Cerebellar nuclear complex (tissue), 1 donor: ENCODE measurements at places on chromosomes 4 and X.
A peak's percentile ranks its signal among the peaks of the same experiment; 100 is the strongest.

GRCh38 chr4:173009129-173009823 is 159.3 kb upstream of the GALNT7 start:
- DNase-seq: no peak

- DNase-seq: no peak
These were observed 25.7 kb downstream of the MAPK10 start for GRCh38 chr4:86334020-86334750.

DNA sequence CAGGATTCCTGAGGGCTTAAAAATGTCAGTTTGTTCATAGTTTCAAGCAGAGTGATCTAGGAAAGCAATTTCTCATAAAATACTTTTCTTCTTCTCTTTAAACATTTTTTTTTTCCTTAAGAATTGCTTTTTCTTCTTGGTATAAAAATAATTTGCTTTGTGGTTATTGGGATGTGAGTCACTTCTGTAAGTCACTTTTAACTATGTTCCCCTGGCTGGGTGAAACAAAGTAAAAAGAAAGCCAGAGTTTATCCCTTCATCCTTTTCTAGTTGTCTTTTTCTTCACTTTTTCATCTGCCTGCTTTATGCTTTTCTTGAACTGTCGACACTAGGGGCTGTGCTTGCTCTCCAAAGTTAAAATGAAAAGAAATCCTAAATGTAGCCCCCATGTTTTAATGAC is 33.5 kb downstream of the ARSJ start:
- no peak for DNase-seq

GRCh38 chrX:97027384-97027922 is 143.7 kb downstream of the RPA4 start:
- no peak for DNase-seq

DNA sequence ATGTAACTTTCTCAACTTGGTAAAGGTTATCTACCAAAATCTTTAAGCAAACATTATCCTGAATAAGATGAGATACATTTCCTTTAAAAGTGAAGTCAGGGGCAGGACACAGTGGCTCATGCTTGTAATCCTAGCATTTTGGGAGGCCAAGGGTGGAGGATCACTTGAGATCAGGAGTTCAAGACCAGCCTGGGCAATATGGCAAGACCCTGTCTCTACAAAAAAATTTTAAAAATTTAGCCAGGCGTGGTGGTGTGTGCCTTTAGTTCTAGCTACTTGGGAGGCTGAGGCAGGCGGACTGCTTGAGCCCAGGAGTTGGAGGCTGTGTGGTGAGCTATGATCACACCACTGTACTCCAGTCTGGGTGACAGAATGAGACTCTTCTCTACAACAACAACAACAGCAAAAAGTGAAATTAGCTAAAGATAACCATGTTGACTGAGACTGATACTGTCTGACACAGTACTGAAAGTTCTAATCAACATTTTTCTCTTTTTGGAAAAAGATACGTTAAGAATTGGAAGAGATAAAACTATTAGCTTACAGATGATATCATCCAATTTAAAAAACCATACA is 4.9 kb downstream of the DCAF16 start:
- no peak for DNase-seq

- no peak for DNase-seq
These were observed 44.7 kb downstream of the PRPS1 start for GRCh38 chrX:107672955-107673378.

DNA sequence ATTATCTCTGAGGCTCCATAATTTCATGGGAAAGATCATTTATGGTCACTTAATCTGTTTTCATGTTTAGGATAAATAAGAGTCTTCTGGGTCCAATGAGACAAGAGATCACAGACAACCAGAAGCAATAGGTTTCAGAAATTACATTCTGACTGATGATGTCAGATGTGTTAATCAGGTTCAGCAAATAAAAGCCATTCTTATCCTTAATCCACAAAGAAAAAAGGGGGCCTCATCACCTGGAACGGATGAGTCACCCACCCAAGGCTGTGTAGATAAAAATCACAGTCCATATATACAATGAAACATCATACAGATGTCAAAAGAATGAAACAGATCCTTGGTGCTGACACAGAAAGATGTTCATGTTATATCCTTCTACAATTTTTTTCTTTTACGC is 36.6 kb downstream of the SYTL4 start:
- no peak for DNase-seq

DNA sequence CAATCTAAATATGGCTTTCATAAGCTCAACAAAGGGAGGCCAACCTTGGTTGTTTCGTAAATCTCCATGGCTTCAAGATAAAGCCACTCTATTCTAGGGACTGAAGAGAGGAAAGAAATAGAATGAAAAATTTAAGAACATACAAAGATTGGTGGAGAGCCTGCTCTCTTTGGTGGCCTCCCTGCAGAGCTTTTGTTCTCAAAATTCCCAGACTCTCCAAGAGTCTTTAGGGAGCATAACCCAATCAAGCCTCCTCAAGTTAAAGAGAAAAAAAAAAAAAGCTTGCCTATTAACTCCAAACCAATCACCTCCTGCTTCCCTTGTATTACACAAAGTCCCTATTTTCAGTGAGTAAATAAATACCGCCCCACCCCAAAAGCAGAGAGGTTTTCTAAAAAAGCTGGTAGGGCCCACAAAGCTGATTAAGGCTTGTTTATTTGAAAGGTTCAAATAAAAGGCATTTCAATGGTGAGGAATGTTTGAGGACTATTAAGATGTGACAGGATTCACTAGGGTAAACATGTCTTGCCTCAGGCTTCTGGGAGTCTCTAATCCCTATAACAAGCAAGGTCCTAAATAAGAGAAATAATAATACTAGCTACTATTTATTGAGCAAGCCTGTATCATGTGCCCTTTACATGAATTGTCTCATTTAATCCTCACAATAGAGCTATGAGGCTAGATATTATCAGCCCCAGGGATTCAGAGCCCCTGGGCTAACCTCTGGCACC is 71.6 kb downstream of the GPC3 start:
- no peak for DNase-seq

DNA sequence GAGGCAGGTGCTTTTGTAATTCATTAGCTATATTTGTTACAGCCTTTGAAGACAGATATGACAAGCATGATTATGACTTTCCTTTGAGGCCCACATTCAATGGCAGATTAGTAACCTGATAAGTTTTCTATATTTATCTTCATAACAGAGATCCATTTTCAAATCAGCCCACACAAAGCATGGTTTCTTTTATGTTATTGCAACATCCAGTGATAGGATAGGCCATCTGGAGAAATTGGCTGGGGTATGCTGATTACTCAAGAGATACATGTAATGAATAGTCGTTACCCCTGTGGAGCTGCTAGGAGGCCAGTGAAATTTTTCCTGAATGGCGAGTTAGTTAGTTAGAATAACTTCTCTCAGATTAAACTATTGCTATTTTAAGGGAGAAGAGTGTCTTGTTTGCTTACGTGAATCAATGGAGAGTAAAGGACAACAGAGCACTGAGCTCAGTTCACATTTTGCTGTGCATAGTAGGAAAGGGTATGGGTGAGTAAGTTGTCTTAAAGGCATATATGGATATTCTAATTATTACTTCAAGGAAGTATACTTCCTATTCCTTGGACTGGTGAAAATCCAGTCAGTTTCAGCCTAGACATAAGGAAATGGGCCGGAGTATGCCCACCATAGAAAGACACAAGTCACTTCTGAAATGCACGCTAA is 79.2 kb upstream of the DKK2 start:
- no peak for DNase-seq

GRCh38 chr4:185920691-185921260 is 108.8 kb upstream of the SORBS2 start:
- no peak for DNase-seq

GRCh38 chrX:46178763-46179162 is 366.5 kb downstream of the ZNF674 start:
- DNase-seq: no peak

DNA sequence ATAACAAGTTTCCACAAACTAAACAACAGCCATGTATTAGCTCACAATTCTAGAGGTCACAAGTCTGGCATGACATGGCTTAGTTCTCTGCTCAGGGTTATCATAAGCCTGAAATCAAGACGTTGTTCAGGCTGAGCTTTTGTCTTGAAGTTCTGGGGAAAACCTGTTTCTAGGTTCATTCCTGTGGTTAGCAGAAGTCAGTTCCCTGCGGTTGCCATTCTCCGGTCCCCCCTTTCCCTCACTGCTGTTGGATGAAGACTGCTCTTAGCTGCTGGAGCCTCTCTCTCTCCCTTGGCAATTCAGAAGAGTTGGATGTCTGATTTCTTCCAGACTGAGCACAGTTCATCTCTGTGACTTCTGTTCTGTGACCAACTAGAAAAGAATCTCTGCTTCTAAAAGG is 962.6 kb downstream of the PCDH7 start:
- no peak for DNase-seq

GRCh38 chr4:165199286-165199685 is 8.1 kb upstream of the KLHL2 start:
- DNase-seq: no peak

DNA sequence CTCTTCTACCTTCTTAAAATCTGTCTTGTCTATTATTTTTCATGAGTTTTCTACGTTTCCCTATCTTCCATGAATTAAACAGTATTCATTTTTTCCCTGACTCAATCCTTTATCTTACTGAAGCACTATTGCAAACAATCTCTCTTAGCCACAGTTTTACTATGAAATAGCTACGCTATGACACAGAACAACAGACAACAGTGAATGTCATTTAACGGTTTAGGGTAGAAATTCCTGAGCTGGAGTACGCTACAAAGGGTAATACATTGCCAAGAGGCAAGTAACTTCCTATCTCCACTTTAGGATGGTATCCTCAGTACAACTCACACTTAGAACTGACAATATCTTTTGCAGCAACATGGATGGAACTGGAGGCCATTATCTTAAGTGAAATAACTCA is 552.6 kb downstream of the INPP4B start:
- DNase-seq: no peak

- DNase-seq: no peak
These were observed 45.7 kb downstream of the AFM start for GRCh38 chr4:73527196-73527595.

- no peak for DNase-seq
These were observed 2.3 kb downstream of the PF4 start for GRCh38 chr4:73979407-73979957.

DNA sequence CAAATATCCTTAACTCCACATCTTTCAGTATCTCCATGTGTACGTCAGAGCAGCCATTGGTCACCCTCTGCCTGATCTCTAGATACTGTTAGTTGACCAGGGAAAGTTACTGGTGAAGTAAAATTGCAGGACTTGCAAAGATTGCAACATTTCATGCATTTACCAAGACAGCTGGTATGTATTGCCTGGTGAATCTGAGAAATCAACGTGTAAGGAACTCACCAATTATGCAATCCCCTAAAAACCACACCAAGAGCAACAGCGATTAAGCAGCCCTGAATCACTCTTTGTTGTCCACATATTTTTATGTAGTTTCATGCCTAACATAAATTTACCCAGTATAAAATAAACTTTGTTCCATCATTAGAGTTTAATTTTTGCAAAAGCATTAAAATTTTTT is 271.2 kb downstream of the NLGN4X start:
- no peak for DNase-seq

- no peak for DNase-seq
These were observed 54.9 kb downstream of the MAP7D2 start for GRCh38 chrX:20061855-20062254.

GRCh38 chr4:80361329-80361900 is 25.9 kb downstream of the CFAP299 start:
- no peak for DNase-seq

DNA sequence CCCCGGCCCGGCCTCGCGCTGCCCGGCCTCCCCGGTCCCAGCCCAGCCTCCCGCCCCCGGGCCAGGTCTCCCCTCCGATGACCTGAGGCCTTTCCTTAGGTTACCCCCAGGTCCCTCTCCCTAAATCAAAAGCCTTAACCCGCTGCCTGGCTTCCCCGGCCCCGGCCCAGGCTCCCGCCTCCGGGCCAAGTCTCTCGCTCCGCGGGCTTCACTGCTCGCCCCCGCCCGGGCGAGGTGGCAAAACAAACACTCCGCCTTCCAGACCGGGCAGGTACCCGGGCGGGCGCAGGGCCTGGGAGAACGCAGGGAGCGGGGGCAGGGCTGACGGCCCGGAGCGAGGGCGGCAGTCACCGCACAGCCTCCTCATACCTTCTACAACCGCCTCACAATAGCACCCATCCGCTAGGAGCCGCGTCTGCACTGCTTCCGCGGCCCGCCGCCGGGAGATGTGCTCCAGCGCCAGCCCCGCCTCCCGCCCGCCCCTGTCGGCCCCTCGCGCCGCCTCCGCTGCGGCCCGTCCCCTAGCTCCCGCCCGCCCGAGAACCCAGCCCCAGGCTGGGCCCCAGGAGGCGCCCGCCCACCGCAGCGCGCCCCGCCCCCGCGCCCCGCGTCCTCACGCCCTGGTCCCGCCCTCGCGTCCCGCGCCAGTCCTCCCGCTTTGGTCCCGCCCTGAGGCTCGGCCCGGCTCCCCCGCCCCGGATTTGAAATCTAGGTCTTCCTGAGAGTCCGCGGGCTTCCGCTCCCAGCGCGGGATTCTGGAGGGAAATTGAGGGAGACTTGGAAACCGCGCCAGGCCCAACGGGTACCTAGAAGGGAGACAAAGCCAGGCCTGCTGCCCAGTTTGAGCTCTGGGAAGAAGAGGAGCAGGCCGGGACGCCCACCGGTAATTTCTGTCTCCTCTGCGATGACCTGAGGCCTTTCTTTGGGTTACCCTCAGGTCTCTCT is at the start of the genes CASP3 and PRIMPOL:
CASP3 (minus strand) TSS at position 422 of the 945 bp plus-strand sequence. CDS start 10,994 bp downstream, outside the sequence.
PRIMPOL (plus strand) TSS at position 713 of the 945 bp plus-strand sequence. CDS start 7,403 bp downstream, outside the sequence.
- peak; percentile 75 for DNase-seq

DNA sequence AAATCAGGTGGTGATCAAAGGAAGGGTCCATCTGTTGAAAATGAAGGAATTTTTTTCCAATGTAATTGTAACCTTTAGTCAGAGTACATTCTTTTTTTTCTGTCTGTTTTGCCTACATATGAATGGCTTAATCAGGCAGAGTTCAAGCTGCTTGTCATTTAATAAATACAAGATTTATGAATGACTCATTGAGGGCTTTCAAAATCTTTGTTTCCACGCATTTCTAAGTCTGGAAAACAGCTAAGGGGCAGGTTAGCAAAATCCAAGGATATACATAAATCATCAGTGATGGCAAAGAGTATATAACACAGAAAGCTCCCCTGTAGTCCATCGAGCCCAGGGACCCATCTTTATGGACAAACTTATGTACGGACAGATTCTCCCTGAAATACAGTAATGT is 1.8 kb downstream of the CA5B start:
- DNase-seq: no peak

- DNase-seq: no peak
These were observed 1.0 kb upstream of the OTOP1 start for GRCh38 chr4:4227510-4228355.

DNA sequence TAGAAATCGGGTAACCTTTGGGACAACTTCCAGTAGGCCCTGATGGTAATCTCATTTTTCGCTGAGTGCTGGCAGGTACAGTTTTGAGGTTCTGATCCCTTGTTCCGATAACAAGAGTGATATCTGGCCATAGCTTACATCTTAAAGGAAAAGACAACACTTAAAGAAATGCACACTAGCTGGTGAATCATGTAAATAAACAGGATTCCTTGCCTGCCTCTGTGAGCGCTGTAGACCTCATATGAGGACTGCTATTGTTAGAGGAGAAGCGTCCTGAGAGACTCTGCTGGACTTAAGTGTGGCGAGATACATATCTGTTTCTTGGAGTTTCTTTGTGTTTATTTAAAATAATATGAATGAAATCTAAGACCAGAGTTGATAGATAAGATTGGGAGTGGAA is 149.3 kb upstream of the SLC4A4 start:
- no peak for DNase-seq
